ENCODE measurements at places on chromosomes 11 and 22.
A peak's percentile ranks its signal among the peaks of the same experiment; 100 is the strongest.

DNA sequence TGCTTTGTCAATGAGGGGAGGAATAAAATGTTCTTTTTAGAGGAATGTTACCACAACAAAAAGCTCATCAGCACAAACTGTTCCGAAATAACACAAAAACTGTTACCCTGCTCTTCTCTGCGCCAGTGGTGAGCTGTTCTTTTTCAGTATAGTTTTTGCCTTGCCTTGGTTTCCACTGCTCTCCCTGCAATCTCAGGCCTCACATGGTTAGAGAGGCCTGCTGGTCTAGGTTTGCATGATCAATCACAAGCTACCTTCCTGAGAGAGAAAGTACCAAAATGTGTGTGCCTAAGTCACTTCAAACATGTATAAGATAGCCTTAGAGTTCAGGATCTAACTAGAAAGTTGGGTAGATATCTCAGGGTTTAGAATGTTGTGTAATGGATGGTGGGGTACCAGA lies 114.6 kb downstream of the STIM1 start:
- no peak for DNase-seq

GRCh38 chr22:43408009-43408408 lies 3.8 kb upstream of the MPPED1 start:
- no peak for DNase-seq

- DNase-seq, result peak; percentile 17
Observed at GRCh38 chr11:125111001-125111342, 454 bp downstream of the TMEM218 start.

DNA sequence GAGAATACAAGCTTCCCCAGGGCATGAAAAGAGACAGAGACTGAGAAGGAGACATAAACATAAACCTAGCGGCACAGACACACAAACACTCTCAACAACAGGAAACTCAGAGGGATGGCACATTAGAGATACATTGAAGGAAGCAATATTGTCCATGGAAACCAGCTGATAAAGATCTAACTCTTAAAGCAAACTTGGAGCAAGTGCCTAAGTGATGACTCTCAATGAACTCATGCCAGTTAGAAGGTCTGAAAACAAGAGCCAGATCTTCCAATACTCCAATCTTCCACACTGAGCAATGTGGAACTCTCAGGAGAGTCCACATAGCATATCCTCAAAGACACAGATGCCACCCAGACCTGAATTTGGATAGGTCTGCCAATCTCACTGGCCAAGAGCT lies 168.8 kb upstream of the ISX start:
- no peak for DNase-seq

DNA sequence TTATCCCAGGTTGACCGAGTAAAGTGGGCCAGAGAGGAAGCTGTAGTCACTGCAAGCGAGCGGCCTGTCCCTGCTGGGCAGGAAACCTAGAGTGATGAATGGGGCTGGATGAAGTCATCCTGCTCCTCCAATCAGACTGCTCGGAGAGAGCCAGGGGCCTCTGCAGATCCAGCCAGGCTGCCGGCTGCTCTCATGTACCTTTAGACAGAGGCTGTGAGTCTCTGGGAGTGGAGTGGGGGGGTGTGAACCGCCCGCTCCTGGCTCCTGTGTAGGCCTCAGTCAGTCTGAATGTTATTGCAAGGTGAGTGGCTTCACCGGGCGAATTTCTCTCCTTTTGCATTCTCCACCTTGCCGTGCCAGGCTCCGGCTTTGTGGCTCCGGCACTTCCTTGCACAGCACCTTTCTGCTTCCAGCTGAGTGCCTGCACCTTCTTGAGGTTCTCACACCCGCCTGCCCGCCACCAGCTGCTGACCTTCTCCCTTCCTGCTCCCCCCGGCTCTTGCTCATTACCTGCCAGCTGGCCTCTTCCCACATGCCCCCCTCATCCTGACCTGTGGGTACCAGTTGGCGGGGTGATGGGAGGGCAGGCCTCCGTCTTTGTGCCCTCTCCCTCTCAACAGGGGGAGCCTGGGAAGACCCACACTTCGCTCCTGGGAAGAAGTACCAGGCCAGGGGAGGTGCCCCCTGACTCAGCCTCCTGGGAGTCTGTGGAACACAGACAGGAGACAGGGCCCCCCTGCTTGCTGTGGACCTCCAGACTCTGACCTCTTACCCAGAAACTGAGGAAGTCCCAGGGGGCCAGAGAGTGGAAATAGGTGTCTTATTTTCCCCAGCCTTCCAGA lies 79.9 kb downstream of the GRAMD1B start:
- no peak for DNase-seq

- peak; percentile 44 for DNase-seq
Observed at GRCh38 chr11:10413268-10413667, 41.8 kb upstream of the AMPD3 start.

- DNase-seq, result no peak
Observed at GRCh38 chr22:23553924-23554870, 25.9 kb downstream of the IGLL1 start.

GRCh38 chr11:95692526-95693260 lies 96.9 kb downstream of the FAM76B start:
- DNase-seq, result no peak

- DNase-seq, result no peak
Observed at GRCh38 chr22:48594016-48594756, 1233.5 kb downstream of the BRD1 start.

- peak; percentile 7 for DNase-seq
Observed at GRCh38 chr11:57276971-57277675, 40.1 kb upstream of the APLNR start.

DNA sequence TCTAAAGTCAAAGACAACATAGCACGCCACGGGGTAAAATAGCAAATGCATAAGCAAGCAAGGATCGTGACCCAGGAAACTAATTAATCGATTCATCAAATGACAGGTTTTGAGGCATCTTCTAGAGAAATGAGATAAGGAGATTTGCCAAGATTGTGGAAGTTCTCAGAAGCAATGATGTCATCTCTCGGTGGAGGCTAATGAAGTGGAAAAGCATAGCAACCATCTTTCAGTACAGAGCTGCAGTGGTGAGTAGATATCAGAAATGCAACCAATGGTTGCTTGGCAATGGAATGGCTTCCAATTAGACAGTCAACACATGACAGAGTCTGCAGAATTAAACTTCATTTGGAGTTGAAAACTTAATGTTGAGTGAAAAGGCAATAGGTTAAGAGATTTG lies 116.0 kb downstream of the KIRREL3 start:
- DNase-seq, result no peak

DNA sequence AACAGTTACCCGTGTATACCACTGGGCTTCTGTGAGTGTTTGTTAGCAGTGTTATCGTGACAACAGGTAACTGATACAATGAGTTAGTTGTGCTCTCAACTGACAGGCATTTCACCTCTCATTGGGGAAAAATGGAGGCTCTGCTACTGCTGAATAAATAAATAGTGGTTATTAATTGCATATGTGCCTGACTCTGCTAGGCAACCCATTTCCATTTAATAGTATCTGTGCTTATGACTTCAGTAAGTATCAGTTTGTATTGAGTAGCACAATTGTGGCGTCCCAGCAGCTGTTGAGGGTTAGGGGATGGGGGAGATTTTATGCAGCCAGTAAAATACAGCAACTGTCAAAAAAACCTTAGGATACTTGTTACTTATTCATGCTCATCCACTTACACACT lies 123.4 kb upstream of the SEZ6L start:
- no peak for DNase-seq

DNA sequence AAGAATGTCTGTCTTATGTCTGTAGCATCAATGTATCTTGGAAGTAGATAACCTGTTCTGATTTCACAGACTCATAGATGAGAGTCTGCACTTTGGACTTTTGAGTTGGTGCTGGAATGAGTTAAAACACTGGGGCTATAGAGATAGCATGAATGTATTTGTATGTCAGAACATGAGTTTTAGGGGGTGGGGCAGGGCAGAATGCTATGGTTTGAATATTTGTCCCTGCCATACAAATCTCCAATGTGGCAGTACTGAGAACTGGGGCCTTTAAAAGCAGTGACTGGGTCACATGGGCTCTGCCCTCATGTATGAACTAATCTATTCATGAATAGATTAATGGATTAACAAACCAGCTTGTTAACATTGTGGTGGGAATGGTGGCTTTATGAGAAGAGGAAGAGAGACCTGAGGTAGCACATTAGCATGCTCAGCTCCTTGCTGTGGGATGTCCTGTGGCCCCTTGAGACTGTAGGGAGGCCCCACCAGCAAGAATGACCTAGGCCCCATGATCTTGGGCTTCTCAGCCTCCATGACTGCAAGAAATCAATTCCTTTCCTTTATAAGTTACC lies 15.5 kb upstream of the OR52K1 start:
- no peak for DNase-seq

DNA sequence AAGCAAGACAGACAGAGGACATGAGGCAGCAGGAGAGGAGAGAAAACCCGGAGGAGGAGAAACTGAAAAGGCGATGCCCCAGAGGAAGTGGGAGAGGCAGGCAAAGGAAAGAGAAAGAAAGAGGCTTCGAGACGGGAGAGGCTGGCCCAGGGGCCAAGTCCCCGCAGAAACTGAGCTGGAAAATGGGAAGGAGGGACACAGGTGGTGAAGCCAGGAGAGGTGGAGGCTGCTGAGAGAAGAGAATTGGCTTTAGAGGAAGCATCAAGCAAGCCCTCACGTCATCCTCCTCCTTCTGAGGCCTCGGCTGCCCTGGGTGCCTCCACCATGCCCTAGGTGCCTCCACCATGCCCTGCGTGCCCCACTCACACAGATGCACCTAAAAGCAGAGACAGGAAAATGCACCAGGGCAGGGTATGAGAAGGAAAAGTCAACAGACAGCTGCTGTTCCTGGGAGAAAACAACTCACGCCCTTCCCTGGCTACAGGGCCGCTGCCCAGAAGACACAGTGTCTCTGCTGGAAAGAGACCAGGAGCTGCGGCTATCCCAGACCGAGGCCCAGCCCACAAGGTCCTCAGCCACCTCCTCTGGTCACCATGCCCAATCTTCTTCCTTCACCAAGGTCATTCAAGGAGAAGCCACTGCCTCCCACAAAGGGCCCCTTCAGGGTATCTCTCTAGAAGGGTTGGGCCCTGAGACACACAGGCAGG lies 14.3 kb downstream of the FXYD6 start:
- no peak for DNase-seq

DNA sequence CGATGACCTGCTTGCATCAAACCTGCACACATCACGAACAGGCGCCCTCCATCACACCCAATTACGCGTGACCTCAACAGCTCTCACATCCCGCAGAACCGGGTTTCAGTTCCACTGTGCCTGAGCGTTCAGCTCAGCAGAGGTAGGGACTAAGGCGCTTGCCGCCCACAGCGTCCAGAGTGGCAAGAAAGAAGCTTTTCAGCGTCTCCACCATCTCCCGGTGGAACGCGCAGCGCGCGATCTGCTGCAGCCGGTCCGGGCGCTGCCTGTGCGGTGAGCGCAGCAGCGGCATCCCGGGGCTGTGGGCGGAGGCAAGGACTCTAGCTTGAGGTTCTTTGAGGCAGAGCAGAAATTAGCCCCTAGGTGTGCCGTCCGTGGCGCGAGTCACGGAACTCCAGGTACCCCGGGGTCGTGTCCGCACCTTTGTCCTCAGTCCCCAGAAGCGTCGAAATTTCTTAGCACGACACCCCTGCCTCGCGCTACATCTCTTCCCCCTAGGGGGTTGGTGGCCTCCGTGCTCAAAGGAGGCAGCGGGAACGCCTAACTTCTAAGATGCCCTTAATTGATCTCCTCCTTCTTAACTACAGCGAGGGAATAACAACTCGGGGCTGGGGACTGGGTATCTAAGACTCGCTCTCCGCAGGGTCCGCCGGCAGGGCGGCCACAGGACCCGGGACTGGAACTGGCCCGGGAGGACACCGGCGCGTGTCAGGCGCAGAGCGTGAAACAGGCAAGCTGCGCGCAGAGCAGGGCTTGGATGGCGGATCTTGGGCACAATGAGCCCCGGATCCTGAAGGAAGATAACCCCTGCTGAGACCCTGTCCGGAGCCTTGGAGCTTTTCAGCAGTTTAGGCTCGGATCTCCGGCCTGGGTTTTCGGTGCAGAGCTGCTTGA lies 1.7 kb upstream of the CALCA start:
- DNase-seq, result no peak

DNA sequence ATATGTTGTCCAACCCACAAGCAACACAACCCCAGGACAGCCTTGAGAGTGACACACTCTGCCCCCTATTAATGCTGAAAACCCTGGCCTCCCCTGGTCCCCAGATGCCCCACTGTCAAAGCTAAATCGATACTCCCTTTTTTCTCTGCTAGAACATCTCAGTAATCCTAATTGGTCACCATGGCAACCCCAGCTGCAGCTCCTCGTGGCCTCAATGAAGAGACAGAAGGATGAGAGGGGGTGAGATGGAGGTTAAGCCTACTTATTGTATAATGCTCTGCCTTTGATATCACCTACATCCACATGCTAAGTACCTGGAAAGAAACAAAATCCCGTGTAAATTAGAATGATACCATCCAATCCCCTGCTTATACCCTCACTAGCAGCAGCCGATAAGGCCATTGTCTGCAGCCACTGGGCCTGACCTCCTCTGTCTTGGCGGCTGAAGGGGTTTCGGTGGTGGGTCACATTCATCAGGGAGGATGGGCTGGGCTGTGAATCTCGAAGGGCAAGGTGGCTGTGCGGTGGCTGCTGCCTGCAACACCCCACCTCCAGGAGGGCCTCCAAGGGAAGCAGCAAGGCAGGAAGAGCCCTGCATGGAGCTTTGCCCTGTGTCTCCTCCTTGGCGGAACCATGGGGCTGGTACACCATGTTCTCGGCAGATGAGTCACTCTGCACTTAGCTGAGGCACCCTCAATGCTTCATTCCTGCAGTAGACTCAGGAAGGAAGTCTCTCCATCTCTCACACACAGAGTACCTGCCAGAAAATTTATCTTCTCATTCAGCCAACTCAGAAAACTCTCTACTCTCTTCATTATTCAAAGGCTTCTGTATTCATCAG lies 399.5 kb downstream of the BUD13 start:
- DNase-seq, result no peak

DNA sequence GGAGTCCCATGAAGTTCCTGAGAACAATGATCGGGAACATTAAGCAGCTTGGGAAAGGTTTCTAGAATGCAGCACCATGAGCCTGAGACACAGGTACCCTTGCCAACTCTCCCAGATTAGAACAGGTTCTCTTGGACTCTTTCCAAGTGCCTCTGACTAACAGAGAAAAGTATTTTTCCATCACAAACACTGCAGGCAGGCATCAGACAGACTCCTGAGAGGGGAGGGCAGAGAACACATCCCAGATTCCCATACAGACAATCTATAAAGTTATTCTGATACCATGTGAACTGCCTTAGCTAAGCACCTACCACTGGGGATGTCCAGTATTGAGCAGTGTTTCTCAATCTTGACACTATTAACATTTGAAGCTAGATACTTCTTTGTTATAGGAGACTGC lies 27.3 kb downstream of the SERGEF start:
- DNase-seq, result no peak

- no peak for DNase-seq
Observed at GRCh38 chr11:103325686-103326069, 216.5 kb downstream of the DYNC2H1 start.

DNA sequence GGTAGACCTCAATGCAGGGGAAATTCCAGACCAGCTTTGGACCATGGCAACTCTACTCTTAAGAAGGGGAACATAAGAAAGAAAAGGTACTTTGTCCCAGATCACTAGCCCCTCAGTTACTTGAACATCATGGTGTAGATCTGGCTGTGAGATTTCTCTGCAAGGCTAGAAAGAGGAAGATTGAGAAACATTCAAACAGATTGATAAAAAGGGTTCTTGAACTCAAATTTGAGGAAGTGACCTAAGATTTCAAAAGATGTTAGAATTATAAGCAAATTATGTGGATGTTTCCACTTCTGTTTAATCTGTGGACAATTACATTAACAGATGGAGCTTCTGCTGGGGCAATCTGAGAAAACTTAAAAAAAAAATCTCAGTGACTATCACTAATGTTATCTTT lies 21.8 kb upstream of the UPB1 start:
- peak; percentile 44 for DNase-seq

GRCh38 chr11:27348340-27348873 lies 14.6 kb downstream of the CCDC34 start:
- DNase-seq, result no peak
